ENCODE measurements at places on chromosomes 2 and 18.

- DNase-seq, result peak; percentile 47
These were observed 1110.6 kb upstream of the ACVR2A start for GRCh38 chr2:146734042-146734820.

DNA sequence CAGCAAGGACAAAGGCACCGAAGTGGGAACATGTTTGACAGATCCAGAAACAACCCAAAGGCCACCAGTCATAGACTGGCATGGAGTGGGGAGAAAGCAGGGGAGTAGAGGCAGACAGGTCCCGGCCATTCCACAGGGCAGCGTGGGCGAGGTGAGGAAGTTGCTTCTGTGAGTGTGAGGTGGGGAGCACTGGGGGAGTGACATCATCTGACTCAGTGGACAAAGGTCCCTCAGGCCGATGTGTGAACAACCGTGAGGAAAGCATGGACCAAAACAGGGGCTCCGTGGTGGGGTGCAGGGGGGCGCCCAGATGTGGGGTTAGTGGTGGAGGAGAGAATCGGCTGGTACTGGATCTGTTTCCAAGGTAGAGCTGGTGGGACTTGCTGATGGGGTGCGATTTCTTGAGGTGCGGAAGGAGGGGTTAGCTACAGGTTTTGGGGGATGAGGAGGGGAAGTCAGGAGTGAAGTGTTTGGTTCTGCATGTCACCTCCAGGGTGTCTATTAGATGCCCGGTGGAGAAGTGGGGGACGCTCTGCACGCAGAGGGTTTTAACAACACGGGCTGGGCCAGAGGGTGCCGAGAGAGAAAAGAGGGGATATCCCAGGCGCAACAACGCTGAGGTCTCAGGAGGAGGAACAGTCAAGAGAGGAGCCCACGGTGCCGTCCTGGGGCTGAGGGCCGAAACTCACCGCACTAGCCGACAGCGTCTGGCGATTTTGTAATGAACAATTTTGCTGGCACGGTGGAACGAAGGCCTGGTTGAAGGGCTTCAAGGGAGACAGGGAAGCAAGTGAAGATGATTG lies 2.5 kb upstream of the SFT2D3 start:
- DNase-seq, result no peak

GRCh38 chr18:38330573-38330972 lies 765.0 kb upstream of the CELF4 start:
- DNase-seq, result no peak

DNA sequence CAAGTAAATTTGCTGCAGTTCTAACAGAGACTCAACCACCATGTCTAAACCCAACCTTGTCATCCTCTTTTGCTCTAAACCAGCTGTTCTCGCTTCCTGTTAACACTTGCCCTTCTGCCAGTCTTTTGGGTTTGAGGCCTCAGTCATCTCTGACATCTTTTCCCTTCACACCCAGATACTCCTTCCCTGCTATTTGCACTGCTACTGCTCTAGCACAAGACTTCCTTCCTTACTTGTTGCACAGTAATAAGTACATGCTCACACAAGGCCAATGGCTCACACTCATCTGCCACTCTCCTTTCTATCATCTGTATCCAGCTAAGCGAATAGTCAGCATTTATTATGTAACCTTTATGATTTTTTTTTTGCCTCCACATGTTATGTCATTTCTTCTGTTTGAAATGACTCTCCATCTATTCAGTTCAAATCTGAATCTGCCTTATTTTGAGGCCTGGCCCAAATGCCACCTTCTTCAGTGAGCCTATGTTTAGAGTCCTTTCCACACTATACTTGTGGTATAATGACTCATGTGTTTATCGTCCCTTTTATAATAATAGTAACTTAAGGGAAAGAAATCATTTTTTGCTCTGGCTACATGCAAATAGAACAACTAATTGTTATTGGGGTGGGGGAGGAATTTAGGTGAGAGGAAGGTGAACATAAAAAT lies 22.5 kb upstream of the CDKL4 start:
- DNase-seq, result no peak

DNA sequence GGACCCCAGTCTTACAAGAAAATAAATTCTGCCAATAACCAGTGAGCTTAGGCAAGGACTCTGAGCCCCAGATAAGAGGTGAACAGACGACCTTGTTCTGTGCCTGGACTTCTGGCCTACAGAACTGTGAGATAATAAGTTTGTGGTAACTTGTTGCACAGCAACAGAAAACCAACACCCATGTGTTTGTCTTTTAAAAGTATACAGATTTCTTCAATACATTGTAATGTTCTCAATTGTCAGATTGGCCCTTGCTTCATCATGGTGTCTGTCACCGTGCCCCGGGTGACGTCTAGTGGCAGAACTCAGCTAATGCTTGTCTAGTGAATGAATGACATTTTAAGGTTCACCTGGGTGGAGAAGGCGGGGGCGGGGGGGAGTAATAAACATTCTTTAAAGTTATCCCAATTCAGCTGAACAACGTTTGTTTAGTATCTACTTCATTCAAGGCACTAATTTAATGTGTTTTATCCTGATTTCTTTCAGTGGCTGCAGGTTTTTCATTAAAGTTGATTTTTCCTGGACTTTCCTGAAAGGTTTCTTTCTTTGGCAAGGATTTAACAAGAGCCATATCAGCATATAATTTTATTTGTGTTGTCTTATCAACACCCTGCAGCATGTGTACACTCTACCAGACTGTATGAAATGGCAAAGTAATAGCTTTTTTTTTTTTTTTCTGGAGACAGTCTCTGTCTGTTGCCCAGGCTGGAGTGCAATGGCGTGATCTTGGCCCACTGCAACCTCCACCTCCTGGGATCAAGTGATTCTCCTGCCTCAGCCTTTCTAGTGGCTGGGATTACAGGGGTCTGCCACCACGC lies 123.8 kb upstream of the DLX2 start:
- no peak for DNase-seq

- DNase-seq, result no peak
These were observed 36.5 kb upstream of the PTPN4 start for GRCh38 chr2:119723186-119723585.

DNA sequence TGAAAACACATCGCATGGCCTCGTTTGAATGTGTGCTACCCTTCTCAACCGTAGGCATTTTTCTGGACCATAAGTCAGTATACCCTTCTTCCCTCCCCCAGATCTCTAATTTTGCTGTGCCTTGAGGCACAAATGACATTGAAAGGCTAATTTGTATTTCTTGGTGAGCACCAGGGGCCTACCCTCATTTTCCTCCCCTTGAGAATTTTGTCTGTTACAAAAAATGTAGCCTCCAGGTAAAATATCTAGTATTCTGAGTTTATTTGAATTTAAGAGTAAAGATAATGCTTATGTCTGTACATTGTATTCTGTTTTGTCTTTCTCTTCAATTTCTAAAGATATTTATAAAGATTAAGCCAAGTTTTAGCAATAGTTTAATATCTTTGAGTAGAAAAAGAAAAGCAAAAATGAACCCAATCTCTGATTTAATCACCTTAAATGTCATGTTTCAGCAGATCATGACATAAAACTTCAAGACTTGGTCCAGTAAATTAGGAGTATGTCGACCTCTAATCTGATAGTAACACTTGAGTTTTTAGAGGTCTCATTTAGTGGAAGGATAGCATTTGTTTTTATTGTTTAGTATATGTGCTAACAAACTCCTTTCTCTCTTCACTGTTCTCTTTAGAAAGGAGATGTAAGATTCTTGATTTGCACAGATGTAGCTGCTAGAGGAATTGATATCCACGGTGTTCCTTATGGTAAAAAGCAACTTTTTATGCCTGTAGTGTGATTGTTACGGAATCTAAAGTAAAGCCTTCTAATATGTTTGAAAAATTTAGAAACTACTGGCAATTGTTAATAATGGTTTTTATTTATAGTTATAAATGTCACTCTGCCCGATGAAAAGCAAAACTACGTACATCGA lies 36.4 kb downstream of the DDX1 start:
- DNase-seq, result no peak

DNA sequence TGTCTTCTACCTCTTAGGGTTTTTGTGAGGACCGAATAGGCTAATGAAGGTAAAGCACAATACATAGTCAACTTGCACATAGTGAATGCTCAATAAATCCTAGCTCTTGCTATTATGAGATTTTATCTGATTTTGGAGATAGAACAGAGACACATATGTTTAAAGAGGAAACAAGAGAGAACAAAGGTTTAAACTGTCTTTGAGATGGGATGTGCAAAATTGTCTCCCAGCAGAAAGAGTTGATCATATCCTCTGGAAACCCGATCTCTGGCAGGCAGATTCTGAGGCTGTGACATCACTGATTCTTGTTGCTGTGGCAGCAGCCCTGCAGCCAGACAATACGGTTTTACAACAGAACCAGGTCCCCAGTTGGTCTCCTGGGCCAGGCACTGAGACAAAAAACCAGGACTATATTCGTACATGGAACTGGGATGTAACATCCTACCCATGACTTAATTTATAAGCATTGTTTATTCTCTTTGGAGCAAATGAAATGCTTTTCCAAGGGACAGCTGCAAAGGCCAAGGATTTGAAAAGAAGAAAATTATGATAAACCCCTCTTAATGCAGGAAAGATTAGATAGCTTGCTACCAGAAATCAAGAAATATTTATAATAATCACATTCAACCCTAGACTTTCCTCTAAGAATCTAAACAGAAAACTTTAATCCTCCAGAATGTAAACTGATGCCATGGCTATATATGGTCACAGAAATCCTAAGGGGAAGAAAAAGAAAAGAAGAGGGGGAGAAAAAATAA lies 80.2 kb downstream of the SLC8A1 start:
- no peak for DNase-seq

DNA sequence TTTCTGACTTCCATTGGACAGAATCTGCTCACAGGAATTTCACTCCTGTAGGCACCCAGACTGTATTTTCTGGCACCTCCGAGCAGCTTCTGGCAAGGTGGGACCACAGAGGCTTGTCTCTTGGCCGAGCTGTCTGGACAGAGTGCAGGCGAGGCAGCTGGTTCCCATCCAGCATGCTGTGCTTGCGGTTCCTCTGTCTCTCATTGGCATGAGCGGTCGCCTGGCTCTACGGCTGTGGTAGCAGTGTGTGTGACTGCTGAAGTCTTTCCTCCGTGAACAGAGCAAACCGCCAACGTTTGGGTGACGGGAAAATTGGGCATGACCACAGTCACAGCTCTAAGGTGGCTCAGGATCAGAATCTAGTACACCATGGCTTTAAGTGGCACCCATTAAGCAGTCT lies 411.7 kb upstream of the NETO1 start:
- no peak for DNase-seq

Data from DMS79 treated with DMSO at 0.1 percent for 48 hours (cell line).